ENCODE measurements at places on chromosomes 5 and 9.

- DNase-seq = no peak
Measured at GRCh38 chr9:80885894-80886293, 803.5 kb downstream of the TLE1 start.

- DNase-seq = no peak
Measured at GRCh38 chr5:57575839-57576238, 93.2 kb upstream of the ACTBL2 start.

DNA sequence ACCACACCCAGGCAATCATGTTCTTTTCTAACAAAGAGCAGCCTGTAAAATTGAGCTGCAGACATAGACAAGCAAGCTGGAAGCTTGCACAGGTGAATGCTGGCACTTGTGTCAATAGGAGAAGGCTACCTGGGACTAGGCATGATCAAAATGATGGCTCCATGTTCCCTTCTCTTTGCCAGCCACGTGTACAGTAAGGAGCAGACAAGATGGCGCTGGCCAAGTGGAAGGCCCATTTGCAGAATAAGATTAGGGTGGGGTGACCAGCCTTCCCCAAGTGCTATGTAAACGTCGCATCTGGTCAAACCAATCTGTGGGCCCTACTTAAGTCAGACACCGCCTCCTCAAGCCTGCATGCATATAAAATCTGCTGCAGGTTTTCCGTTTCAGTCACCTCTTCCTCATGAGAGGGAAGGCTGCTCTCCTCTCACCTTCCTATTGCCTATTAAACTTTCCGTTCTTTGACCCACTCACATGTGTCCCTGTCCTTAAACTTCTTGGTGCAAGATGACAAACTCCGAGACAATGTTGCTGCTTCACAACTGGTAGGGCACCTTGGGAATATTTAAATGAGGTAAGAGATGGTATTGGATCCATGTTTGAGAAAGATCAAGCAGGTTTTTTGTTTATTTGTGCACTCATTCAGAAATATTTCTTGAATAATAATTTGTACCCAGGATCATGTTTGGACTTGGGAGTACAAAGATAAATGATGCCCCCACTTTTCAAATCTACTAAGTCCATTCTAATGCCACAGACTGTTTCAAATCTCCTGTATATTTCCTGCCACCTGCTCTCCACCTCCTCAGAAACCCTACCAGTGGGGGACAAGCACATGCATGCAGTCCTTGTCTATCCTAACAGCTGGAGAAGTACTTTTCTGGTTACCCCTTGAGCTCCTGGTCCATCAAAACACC is 30.7 kb upstream of the TGFBR1 start:
- DNase-seq = no peak

DNA sequence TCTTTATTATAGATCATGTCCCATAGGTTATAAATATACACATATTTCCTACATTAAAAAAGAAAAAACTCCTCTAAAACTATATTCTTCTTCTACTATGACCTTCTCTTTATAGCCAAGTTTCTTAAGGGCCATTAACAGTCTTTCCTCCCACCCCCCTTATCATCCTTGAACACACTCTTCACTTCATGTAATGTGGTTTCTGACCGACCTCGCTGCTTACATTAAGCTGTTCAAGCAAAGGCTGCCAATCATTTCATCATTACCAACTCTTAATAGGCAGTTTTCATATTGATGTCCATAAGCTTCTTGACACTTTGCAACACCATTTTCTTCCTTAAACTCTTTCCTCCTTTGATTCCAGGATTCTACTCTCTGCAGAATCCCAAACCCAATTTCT is 283.0 kb upstream of the PCSK5 start:
- DNase-seq = no peak

- no peak for DNase-seq
Measured at GRCh38 chr5:74052441-74053221, 426.6 kb downstream of the ARHGEF28 start.

Measured in stimulated activated CD8-positive, alpha-beta memory T cell treated with anti-CD3 and anti-CD28 coated beads, Interleukin-7, amount 100 ng/mL, for 4 hours (primary cell).